ENCODE measurements at places on chromosomes 5 and 9. TPM values are rescaled to one million over a fixed set of nuclear protein-coding genes. Genes with fewer than 3 reads are reported as not detected.
A peak's percentile ranks its signal among the peaks of the same experiment; 100 is the strongest.

CARD9 gene
- total RNA-seq = not detected

TLX3 gene
- total RNA-seq = not detected

CCIN gene
- not detected for total RNA-seq

SPEF2 gene
- 5.8 TPM for total RNA-seq

CCDC180 gene
- total RNA-seq = 6.3 TPM

BARHL1 gene
- total RNA-seq = 3.1 TPM

PAEP gene
- not detected for total RNA-seq

DNA sequence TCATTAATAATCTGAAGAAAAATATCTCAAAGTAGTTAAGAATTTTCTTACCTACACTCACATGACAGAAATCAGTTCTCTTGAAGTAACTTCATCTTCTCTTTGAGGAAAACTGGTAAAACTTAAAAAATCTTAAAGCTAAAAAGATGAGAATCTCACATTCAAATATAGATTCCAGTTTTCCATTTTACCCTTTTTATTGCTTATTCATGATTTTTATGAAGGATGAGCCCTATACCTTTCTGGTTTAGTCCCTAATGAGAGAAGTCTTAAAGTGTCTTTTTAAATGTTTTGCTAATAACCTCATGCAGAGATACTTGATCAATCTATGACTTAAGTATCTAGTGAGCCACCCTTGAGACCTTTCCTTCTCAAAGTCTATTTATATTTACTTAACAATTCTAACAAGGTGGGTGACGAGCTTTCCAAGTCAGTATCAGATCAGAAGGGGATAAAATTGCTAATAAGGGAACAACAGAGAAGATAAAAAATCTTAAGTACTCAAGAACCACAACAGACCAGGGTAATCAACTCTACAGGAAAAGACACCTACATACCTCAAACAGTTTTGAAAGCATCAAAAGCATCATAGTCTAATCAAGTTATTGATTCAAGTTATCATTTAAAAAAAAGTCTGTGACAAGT lies 2.6 kb downstream of the IARS1 start:
- H3K4me1 ChIP-seq = peaks cover 14% of the 10 kb centered on the region
- H3K27me3 ChIP-seq = no peaks in the 10 kb centered on the region
- no peak overlapping the region for H3K4me3 ChIP-seq
- H3K36me3 ChIP-seq = peaks cover 6% of the 10 kb centered on the region

GRCh38 chr5:131209506-131210150 lies 38.9 kb downstream of the LYRM7 start:
- peaks cover 32% of the 10 kb centered on the region for H3K4me1 ChIP-seq
- H3K36me3 ChIP-seq = no peaks in the 10 kb centered on the region
- DNase-seq = peak; percentile 74

- peaks cover 8% of the 10 kb centered on the region for H3K4me1 ChIP-seq
- no peak overlapping the region for H3K4me3 ChIP-seq
- no peaks in the 10 kb centered on the region for H3K27me3 ChIP-seq
- DNase-seq = no peak
- no peak overlapping the region for H3K27ac ChIP-seq
Measured at GRCh38 chr9:76667521-76667957, 96.7 kb upstream of the PCA3 start.

- H3K27me3 ChIP-seq = peaks cover 18% of the 10 kb centered on the region
- DNase-seq = peak; percentile 76
- no peaks in the 10 kb centered on the region for H3K36me3 ChIP-seq
- no peak overlapping the region for H3K27ac ChIP-seq
- H3K4me1 ChIP-seq = no peaks in the 10 kb centered on the region
Measured at GRCh38 chr5:76104027-76104426, 20.8 kb downstream of the SV2C start.

GRCh38 chr5:103364074-103364473 lies 105.5 kb downstream of the MACIR start:
- H3K27me3 ChIP-seq = peaks cover 18% of the 10 kb centered on the region
- H3K4me1 ChIP-seq = peaks cover 15% of the 10 kb centered on the region
- DNase-seq = no peak
- H3K4me3 ChIP-seq = no peak overlapping the region

DNA sequence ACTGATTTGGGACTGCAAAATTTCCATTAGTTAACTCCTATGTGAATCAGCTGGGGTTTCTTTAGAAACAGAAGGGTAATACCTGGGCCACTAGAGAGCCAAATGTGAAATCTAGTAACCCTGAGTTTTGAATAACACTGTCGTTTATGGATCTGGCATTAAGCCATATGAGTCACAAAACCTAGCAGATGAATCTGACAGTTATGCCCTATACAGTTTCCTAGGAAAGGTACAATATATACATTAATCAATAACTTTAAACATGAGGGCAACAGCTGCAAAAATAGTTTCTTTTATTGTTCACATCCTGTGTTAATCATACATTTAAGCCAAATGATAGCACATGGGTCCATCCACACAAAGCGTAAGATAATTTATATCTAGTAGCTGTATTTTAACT lies 56.9 kb downstream of the PAM start:
- H3K36me3 ChIP-seq = no peaks in the 10 kb centered on the region
- peaks cover 24% of the 10 kb centered on the region for H3K4me1 ChIP-seq
- no peak overlapping the region for H3K4me3 ChIP-seq
- no peak for DNase-seq
- no peaks in the 10 kb centered on the region for H3K27me3 ChIP-seq
- no peak overlapping the region for H3K27ac ChIP-seq

DNA sequence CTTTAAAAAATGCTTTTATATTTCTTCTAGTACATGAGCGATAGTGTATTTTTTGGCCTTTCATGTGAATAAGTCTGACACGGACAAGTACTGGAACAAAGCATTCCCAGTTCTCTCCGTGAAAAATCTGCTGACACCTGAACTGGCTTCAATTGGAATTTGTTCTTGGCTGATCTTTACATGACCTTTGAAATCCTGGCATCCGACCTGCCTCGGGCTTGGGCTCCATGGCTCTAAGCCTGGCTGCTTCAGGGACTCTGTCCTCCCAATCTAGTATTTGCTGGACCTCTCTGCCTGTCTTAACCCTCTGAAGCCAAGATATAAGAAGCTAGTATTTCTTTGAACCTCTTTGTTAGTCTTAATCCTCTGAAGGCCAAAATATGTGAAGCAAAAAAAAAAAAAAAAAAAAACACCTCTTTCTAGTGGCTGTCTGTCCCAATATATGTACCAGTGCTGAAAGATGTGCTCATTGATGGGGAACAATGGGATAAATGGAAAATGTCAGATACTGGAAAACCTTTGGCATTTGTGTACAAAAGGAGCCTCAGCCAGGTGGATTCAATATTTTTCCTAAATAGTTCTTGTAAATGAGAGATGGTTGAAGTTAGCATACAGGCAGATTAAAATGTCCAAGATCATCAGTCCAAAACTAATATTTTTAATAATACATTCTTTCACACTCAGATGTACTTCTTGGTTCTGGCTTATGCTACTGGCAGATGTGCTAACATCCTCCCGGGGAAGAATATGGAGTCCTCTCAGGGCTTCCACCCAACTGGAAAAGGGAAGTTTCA lies 470.6 kb downstream of the TUSC1 start:
- no peak overlapping the region for H3K4me3 ChIP-seq
- H3K4me1 ChIP-seq = peaks cover 12% of the 10 kb centered on the region
- no peak overlapping the region for H3K27ac ChIP-seq
- DNase-seq = peak; percentile 20
- no peaks in the 10 kb centered on the region for H3K27me3 ChIP-seq
- no peaks in the 10 kb centered on the region for H3K36me3 ChIP-seq

DNA sequence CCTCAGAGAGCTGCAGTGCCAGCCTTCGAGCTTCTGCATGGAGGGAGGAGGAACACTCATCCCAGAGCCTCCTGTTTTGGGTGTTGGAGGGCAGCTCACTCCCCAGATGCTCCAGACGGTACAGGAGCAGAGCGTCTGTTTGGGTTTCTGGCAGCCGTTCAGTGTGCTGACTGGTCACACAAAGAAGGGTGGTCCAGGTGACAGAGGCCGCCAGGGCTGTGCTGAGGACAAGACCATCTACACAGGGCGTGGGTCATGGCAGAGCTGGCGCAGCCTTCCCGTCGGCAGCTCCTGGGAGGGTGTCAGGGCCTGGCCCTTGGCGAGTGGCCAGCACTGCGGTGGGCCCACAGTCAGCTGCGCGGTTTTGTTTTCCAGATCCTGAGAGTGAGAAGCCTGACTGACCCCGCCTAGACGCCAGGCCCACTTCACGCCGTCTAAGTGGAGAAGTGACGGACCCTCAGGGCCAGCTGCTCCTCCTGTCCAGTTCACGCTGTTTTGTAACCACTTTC lies 131.4 kb upstream of the FAM120A start:
- H3K27ac ChIP-seq = no peak overlapping the region
- no peaks in the 10 kb centered on the region for H3K4me1 ChIP-seq
- H3K4me3 ChIP-seq = no peak overlapping the region
- DNase-seq = no peak
- no peaks in the 10 kb centered on the region for H3K27me3 ChIP-seq
